SJSA1 (cell line): ENCODE measurements at places on chromosomes 16 and 17. TPM values are rescaled to one million over a fixed set of nuclear protein-coding genes. Genes with fewer than 3 reads are reported as not detected.

DNA sequence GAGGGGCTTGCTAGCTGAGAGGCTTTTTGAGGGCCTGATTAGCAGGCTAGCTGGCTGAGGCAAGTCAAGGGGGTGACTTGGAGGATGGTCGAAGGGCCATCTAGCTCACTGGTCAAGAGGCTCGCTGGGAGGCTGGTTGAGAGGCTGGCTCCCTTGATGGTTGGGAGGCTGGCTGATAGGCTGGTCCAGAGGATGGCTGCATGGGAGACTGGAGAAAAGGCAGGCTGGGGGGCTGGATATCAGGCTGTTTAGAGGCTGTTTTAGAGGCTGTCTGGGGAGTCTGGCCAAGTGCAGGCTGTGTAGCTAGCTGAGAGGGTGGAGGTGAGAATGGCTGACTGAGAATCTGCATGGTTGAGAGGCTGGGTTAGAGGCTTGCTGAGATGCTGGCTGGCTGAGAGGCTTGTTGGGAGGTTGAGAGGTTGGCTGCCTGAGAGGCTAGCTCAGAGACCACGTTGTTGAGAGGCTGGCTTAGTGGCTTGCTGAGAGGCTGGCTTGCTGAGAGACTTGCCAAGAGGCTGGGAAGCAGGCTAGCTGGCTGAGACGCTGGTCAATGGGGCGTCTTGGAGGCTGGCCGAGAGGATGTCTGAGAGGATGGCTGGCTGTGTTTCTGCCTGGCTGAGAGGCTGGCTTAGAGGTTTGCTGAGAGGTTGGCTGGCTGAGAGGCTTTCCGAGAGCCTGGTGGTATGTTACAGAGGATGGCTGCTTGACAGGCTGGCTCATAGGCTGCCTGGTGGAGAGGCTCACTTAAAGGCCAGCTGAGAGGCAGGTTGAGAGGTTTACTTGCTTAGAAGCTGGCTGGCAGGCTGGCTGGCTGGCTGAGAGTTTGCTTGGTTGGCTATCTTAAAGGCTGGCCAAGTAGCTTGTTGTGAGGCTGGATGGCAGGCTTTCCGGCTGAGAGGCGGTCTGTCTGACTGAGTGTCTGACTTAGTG lies 36.6 kb upstream of the ACSM2B start:
- DNase-seq = no peak
- no peaks in the 10 kb centered on the region for H3K36me3 ChIP-seq
- H3K4me1 ChIP-seq = no peaks in the 10 kb centered on the region
- no peak overlapping the region for H3K27ac ChIP-seq

DNA sequence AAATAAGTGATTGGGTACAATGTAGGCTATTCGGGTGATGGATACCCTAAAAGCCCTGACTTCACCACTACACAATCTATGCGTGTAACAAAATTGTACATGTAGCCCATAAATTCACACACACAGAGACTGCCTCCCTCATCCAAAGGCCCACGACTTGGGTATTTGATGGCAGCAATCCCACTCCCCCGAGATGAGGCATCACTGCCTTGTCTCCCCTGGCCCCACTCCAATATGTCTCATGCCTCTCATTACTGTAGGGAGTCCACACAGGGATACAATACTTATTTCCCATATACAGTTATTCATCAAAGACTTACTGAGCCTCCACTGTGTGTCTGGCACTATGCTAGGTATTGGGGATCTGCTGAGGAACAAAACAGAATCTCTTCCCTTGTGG lies 192.6 kb downstream of the CBLN1 start:
- H3K4me1 ChIP-seq = no peaks in the 10 kb centered on the region
- no peak overlapping the region for H3K4me3 ChIP-seq
- no peaks in the 10 kb centered on the region for H3K27me3 ChIP-seq
- no peaks in the 10 kb centered on the region for H3K36me3 ChIP-seq
- no peak overlapping the region for H3K27ac ChIP-seq
- no peak for DNase-seq

DNA sequence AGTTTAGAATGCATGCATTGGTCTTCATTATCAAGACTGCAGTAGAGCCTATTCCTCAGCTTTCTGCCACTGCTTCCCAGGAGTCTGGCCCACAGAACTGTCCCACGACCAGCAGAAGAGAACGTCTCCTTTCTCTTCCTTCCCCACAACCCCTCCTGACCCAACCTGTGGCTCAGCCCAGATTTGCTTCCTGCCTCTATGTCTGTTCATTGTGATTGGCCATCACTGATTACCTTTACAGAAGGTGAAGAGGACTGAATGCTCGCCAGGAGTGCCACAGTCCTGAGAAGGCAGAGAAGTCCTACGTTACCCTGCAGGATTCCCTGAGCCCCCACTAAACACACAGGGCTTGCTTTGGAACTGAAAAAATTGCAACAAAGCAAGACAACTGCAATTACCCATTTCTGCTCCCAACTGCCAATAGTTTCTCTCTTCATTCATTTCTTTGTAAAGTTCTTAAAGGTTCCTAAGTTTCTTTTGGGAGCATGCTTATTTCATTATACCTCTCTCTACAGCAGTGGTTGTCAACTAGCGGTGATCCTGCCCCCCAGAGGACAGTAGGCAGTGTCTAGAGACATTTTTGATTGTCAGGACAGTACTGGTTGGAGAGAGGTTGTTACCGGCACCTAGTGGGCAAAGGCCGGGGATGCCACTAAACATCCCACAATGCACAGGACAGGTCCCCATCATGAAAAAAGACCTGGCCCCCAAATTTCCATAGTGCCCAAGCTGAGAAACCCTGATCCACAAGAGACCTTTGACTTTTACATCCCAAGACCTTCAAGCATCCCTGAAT lies 4.5 kb upstream of the NAT9 start:
- no peaks in the 10 kb centered on the region for H3K27me3 ChIP-seq
- H3K36me3 ChIP-seq = peaks cover 46% of the 10 kb centered on the region
- DNase-seq = no peak
- peaks cover 8% of the 10 kb centered on the region for H3K4me1 ChIP-seq

MEOX1 gene
- total RNA-seq = not detected in 2 replicates
